ENCODE measurements at places on chromosomes 11 and 22. TPM values are rescaled to one million over a fixed set of nuclear protein-coding genes. Genes with fewer than 3 reads are reported as not detected.

- no peak for DNase-seq
These were observed 86.0 kb downstream of the RASSF10 start for GRCh38 chr11:13094930-13095687.

The OLFML1 gene
- 0.83 TPM for total RNA-seq

DNA sequence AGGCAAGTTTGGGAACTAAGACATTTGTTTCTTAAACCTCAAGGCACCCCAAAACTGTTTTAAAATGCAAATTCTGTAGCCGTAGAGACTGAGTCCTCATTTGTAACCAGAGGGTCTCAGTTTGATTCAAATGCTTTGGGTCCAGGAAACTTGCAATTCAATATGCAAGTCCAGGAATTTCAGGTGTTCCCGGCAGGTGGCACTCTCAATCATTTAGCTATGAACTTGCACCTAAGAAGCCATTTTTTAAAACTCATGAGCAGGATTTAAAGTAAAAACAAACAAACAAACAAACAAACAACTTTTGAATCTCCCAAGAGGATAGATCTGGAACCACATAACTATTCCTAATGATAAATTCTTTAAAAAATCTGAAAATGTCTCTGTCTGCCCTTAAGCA, 8.7 kb upstream of the ABTB2 start:
- no peak for DNase-seq

The DLG2 gene
- total RNA-seq: 5.9 TPM

DNA sequence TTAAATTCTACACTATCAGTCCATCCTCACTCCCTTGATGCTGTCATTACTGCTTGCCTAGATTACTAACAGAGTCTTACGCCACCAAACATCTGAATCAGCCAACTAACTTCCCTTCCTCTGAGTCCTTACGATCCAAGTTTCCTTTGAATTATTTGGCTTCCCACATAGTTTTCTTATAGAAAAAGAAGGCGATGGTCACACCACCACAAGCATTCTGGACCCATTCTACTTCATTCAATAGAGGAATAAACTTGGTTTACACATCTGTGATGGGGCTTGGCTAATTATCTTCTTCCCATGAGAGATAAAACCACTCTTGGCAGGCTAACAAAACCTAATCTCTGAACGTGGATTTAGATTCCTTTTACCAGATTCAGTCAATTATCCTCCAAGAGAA, 35.0 kb downstream of the INTS4 start:
- no peak for DNase-seq

The SORL1 gene
- 39.0 TPM for total RNA-seq
